ENCODE measurements at places on chromosomes 1 and 21.

DNA sequence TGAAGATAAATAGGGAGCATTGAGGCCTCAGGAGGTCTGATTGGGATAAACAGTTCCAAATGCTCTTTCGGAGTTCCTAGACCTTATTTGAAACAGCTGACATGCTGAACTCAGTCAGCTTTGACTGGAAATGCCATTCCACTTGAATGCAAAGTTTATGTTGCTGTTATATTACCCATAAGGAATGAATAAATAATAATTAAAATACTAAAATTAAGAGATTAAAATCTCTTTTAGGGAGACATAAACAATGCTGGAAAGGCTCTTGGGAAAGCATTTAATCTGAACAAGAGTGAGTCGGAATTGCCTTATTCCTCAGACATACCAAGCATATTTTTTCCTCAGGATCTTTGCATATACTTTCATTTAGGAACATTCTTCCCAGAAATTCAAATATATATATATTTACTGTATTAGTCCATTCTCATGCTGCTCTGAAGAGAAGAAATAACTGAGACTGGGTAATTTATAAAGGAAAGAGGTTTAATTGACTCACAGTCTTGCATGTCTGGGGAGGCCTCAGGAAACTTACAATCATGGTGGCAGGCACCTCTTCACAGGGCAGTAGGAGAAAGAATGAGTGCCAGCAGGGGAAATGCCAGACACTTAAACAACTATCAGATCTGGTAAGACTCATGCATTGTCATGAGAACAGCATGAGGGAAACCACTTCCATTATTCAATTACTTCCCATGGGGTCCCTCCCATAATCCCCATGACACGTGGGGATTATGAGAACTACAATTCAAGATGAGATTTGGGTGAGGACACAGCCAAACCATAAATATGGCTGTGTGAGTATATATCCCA is 318.2 kb upstream of the PLXNA2 start:
- DNase-seq = no peak

GRCh38 chr1:110481968-110482623 is 31.1 kb downstream of the PROK1 start:
- no peak for DNase-seq

GRCh38 chr1:14604414-14604813 is 5.9 kb downstream of the KAZN start:
- DNase-seq = no peak

DNA sequence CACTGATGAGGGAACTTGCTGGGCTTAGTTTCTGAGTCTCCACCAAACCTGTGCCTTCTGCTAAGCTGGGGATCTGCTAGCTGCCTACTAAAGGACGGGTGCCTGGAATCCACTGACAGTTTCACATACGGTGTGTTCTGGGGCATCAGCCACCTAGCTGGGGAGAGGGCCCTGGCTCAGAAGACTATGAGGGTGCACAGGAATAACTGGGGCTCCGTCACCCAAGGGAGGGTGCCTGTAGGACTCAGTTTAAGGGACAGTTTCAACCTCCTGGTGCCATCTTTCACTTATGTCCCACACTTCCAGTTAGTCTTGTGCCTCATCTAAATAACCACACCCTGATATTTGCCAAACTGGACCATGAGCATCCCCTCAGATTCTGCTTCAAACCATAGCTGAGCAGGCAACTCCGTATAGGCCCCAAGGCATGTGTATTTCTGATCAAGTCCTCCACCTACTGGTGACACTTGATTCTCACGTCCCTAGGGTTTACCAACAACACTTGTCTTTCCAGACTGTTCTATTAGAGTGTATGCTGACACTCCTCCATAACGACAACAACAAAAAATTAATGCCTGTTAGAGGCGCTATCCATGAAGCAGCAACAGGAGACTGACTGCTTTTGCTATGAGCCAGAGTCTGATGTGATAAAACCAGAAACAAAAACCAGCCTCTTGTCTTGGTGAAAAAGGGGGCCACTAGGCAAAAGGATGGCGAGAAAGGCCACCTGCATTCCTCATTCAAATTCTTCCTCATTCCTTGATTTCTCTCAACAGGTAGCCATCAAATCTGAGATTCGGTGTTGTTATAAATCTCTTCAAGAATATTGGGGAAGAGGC is 55.0 kb upstream of the PAXBP1 start:
- DNase-seq = no peak

GRCh38 chr1:15681349-15682292 is 2.5 kb upstream of the PLEKHM2 start:
- no peak for DNase-seq

- DNase-seq = no peak
These were observed 20.3 kb downstream of the PRKAA2 start for GRCh38 chr1:56665384-56665783.

- DNase-seq = no peak
These were observed 71.2 kb downstream of the GPR161 start for GRCh38 chr1:168065506-168065905.

GRCh38 chr1:185920602-185921001 is 186.4 kb downstream of the HMCN1 start:
- no peak for DNase-seq

DNA sequence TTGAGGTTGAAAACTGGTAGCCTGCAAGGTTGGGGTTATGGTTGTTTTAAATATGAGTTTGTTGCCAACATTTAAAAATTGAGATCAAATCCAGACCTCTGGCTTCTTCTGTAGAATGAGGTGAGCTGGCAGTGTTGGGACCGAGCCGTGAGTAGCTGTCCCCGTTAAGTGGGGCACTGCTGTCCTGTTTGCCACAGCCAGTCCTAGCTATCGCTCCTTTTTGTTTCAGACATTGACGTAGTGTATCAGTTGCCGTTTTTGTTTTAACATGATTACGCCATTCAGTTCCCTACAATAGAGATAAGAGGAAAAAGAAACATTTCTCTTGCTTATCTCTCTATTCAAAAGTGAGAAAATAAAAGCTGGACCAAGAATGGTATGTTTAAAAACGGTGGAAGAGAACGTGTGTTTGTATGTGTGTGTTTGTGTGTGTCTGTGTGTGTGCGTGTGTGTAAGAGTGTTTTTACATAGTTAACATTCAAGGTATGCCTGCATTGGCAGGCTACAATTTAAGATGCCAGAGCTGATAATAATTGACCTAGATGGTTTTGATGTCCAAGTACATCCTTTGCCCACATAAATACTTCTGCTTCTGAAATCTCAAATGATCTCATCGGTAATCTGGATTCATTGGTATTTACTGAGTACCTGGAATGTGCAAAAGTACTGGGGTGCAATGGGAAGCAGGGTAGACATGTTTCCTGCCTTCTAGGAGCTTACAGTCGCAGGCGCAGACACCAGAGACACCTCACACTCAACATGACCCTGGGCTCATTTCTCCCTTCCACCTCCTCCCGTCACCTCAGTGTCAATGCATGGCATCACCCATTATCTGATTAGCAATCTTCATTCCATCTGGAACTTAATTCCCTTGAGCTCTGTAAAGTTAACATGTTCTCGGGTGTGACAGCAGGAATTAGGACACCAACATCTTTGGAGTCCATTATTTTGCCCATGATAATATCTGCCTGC is 65.8 kb downstream of the HUNK start:
- no peak for DNase-seq

DNA sequence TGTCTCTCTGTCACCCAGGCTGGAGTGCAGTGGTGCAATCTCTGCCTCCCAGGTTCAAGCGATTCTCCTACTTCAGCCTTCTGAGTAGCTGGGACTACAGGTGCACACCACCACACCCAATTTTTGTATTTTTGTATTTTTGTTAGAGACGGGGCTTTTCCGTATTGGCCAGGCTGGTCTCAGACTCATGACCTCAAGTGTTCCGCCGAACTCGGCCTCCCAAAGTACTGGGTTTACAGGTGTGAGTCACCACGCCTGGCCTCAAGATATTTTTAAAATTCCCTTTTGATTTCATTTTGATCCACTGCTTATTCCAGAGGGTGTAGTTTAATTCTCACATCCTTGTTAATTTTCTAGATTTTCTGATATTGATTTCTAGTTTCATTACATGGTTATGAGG is 3.8 kb downstream of the IFI44L start:
- no peak for DNase-seq

DNA sequence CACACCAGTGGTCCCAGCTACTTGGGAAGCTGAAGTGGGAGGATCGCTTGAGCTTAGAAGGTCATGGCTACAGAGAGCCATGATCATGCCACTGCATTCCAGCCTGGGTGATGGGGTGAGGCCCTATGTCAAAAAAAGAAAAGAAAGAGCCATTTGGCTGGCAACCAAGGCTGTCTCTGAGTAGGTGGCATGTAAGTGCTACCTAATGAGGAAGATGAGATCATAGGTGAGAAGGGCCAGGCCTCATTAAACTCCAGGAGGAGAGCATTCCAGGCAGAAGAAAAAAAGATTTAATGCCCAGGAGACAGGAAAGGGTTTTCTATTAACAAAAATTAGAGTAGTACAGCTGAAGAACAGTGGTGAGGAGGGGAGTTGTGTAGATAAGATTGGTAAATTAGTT is 103.4 kb upstream of the ZNF678 start:
- DNase-seq = no peak

DNA sequence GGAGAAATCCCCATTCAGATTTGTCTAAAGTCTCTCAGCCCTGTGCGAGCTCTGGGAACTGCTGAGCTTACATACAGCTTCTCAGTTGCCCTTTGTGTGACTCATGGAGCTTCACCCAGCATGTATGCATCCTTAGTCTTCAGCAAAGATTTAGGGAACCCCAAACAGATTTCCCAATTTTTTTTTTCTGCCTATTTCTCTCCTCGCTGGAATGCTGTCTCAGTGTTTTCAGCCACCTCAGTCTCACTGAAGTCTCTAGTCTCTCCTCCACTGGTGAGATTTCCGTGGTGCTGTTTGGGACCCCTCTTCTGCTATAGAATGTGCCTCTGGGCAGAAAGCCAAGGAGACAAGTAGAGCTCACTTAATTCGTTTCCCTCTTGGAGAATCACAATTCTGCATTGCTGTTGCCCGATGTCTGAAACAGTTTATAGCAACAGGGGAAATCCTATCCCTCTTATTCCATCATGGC is 28.1 kb upstream of the TXLNA start:
- no peak for DNase-seq

GRCh38 chr1:201714542-201715329 is 114.2 kb upstream of the IPO9 start:
- no peak for DNase-seq

DNA sequence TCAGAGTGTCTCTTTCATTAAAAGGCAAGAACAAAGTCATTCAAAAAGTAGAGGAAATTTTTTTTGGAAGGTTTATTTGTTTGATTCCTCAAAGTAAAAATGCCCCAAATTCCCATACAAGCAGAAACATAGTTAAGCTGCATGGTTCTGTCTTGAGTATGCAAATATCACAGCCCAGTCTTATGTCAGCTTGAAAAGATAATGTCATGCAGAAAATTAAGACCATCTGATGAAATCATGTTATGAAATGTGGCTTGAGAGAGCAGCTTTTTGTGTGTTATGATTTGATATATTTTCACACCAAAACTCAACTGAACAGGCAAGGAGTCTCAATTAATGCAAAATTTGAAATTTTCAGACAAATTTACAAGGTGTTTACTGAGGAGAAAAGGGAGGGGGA is 411.0 kb downstream of the LMO4 start:
- DNase-seq = no peak

DNA sequence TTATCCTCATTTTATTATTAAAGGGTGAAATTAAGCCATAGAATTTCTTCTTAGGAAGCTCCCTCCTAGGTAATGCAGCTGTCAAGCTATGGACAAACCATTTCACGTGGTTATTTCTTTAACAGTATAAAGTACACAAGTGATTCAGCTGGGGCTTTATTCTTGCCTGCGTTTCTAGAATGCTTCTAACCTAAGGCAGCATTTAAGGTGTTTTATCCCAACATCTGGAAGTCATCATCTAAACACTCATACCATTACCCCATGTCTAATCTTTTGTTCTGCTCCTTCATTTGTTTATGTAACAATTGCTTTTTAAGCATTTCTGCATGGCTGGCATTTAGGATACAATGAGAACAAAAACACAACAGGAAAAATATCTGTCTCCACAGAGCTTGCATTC is 829.2 kb upstream of the ADAMTS5 start:
- no peak for DNase-seq

- no peak for DNase-seq
These were observed 75.4 kb upstream of the CD5L start for GRCh38 chr1:157916887-157917570.

DNA sequence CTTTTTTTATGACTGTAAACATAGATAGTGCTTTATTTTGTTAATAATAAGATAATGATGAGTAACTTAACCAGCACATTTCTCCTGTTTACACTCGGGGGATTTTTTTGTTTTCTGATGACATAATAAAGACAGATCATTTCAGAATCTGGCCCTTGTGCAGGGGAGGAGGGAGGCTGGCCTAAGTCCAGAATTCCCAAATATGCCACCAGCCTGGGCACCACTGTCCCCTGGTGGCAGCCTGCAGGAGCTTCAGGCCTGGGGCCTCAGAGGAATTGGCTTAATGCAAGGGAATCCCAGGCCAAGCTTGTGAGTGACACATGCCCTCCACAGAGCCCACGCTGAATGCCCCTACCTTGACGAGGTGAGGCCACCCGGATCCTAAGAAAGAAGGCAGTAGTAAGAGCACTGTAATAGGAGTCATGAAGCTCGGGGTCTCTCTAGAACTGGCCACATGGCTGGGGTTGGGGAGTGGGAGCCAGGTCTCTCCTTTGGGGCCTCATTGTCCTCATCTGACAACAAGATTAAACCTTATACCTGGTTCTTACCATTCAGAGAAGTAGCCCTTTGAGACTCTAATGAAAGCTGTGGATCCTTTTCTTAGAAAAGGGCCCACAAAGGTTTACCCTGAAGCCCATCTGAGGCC is 24.1 kb downstream of the ETNK2 start:
- no peak for DNase-seq

DNA sequence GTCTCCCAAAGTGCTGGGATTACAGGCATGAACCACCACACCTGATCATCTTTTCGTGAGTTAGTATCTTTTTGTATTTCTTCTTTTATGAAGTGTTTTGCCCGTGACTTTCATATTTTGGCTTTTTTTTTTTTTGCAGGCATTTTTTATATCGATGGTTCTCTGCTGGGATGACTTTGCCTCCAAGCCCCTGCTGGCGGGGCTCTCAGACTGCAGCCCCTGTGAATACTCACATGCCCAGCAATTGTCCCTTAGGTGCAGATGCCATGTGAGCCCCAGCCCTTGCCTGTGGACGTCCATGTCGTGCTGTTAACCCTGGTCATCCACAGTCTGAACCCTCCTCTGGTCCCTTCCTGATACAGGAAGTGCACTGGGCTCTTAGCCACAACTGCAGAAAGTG is 21.7 kb downstream of the CRYAA start:
- no peak for DNase-seq

GRCh38 chr1:197413564-197413963 is 145.5 kb downstream of the CRB1 start:
- DNase-seq = no peak

- DNase-seq = no peak
These were observed 17.2 kb downstream of the SPOCD1 start for GRCh38 chr1:31798433-31799195.

GRCh38 chr1:98761219-98761865 is 99.8 kb downstream of the SNX7 start:
- no peak for DNase-seq

- no peak for DNase-seq
These were observed 1.7 kb upstream of the RHOU start for GRCh38 chr1:228733576-228733975.

- DNase-seq = peak; percentile 69
These were observed 40.0 kb upstream of the MAGOH start for GRCh38 chr1:53278298-53278725.

- DNase-seq = no peak
These were observed 46.4 kb upstream of the SERPINC1 start for GRCh38 chr1:173963477-173963876.
